GM12878 (cell line): ENCODE measurements at places on chromosomes 1 and 21. TPM values are rescaled to one million over a fixed set of nuclear protein-coding genes. Genes with fewer than 3 reads are reported as not detected.

DNA sequence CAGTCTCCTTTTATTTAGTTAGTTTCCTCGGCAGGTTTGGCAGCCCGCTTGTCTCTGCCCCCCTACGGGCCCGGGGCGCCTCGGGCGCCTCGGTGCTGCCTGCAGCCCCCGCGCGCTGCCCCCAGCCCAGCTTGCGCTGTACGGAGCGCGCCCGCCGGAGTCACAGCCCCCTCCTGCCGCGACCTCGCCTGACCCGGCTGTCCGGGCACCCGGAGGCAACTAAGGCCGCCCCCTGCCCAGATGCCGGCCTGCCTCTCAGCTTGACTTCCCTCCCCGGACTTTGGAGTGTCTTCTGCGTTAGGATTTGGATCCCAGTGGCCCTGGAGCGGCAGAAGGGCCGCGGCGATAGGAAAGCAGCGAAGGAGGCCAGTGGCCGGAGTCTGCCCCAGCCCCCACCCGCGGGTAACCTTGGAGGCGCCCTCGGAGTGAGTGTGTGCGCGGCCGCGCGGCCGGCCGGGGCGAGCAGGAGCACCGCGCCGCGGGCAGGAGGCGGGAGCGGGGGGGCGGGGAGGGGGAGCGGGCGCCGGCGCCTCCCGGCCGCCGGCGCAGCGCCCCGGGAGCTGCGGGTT lies 7.6 kb downstream of the CDKN2C start:
- no peak for DNase-seq

The RGS8 gene
- total RNA-seq = 0.31 and 0.35 TPM in 2 replicates

GRCh38 chr1:78370779-78371482 lies 119.8 kb upstream of the PTGFR start:
- DNase-seq = no peak

- DNase-seq = no peak
Observed at GRCh38 chr1:171279678-171280077, 31.4 kb downstream of the FMO1 start.

DNA sequence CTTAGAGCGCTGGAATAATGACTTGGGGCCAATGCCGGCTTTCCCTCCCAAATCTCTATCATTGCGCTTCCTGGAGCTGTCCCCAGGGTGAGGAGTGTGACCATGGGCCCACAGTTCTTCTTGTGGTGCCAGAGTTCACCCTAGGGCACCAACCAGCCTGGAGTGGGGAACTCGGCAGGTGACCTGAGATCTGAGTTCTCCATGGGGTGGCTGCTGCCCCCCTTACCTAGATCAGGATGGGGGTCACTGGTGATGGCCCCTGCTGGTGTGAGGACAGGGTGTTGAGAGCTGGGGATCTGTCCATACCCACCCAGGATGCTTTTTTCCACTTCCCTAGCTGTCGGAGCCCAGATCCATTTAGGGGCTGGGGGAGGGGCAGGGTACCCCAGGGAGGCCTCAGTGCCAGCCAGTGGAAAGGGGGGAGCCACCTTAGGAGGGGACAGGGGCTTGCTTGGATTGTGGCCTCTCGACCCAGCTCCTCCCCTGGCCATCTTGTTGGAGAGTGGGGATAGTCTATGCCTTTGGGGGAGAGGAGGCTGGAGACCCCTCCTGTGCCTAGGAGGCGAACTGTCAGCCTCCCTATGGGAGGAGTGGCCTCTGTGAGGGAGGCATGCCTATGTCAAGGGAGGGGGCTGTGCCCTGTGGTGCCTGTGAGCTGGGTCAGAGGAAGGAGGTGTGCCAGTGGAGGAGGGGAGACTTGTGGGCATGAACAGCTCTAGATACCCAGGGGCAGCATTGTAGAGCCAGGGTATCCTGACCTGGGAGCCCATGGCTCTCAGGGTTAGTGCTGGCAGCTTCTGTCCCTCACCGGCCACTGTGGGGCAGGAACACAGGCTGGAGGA lies 1.7 kb downstream of the FOXO6 start:
- DNase-seq = no peak

- DNase-seq = no peak
Observed at GRCh38 chr1:152497273-152497672, 13.3 kb upstream of the LCE5A start.

- DNase-seq = peak; percentile 59
Observed at GRCh38 chr1:212977781-212978645, 27.7 kb downstream of the VASH2 start.

- DNase-seq = no peak
Observed at GRCh38 chr1:233151861-233152260, 143.7 kb downstream of the PCNX2 start.

DNA sequence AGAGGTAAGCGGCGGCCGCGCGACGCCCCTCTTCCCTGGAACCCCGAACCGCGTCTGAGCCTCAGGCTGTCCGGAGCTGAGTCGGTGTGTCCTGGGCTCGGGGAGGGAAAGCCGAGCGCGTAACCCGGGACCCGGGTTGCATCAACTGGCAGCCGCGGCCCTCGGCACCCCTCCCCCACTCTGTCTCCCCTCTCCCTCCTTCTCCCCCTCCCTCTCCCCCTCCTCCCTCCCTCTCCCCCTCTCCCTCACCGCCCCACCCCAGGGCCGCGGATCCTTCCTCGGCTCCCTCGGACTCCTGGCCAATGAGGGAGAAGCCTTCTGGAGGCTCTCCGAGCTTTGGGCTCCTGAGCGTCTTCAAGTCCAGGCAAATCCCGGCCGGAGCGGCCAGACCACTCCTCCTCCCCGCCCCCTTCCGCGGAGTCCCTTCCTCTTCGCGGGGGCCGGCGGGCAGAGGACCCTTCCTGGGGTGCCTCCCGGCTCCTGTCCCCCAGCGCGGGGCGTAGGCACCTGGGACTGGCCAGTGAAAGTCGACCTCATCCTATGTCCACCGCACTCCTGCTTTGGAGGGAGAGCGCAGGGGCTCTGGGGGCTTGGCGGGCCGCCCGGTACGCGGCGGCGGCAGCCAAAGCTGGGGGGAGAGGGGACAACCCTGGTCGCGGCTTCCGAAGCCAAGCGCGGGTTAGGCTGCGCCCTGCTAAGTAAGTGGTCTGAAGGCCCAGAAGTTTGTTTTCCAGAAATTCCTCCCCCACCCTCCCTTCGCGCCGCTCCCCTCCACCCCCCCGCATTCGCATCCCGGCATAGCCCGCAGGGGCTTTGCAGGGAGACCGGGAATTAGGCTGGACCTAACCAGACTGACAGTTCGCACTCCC lies 850 bp downstream of the SESN2 start:
- no peak for DNase-seq
